NCI-H510A treated with DMSO at 0.1 percent for 48 hours (cell line): ENCODE measurements at places on chromosomes 2 and 18.

GRCh38 chr2:26916128-26916692, 54.2 kb upstream of the MAPRE3 start:
- DNase-seq, result no peak

GRCh38 chr2:238879043-238879442, 31.2 kb downstream of the TWIST2 start:
- no peak for DNase-seq

- DNase-seq, result no peak
These were observed 250.6 kb downstream of the CYP26B1 start for GRCh38 chr2:71897137-71897480.

DNA sequence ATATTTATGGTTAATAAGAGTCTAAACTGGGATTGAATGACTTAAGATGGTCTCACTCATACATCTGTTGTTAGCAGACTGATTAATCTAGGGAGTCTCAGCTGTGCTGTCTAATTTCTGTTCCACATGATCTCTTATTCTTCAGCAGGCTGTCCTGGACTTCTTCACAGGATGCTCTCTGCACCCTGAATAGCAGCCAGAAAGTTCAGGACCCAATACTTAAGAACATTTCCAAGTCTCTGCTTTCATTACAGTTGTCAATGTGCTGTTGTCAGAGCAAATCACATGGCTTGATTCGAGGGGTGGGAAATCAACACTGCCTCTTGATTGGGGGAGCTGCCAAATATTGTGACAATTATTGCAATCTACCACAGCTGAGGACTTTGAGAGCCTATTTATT, 627.1 kb upstream of the SLC8A1 start:
- no peak for DNase-seq

DNA sequence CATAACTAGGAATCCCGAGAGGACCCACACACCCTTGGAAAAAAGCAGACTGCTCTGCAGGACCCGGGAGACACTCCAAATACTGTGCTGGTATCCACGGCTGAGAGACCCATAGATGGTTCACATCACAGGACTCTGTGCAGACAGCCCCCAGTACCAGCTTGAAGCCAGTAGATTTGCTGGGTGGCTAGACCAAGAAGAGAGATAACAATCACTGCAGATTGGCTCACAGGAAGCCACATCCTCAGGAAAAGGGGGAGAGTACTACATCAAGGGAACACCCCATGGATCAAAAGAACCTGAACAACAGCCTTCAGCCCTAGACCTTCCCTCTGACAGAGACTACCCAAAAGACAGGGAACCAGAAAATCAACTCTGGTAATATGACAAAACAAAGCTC, 223.8 kb upstream of the LRATD1 start:
- no peak for DNase-seq
